ENCODE measurements at places on chromosomes 5 and 9.

DNA sequence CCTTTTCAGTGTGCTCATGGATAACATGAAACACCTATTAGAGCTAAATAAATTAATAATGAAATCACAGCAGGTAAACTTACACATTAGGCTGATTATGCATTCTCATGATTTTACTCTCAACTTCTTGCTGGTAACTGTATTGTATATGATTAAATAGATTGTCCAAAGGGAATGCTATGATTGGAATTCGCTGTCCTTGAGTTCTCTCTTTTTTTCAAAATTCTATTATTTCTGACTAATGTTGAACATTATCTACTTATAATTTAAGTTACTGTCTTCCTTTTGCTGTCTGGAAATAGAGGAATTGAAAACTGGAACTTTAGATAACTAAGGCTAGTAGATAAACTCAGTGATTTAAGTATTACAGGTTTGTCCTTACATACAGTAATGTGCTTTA is 13.1 kb downstream of the CENPH start:
- no peak for DNase-seq

DNA sequence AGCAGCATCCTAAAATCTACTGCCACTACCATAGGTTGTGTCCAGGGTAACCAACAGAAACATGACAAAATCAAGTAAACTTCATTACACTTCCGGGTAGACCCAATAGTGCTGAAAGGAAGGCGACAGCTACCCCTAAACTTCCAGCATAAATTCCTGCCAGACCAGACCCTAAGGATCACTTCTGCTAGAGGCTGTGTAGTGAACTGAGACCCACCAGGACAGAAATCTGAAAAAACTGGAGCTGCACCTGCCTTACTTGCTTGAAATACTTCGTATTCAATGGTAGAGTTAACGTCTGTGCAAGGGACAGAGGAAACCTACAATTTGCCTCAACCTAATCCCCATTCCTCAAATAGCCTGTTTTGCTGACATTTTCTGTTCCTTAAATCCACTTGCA is 1.0 kb upstream of the SECISBP2 start:
- no peak for DNase-seq

DNA sequence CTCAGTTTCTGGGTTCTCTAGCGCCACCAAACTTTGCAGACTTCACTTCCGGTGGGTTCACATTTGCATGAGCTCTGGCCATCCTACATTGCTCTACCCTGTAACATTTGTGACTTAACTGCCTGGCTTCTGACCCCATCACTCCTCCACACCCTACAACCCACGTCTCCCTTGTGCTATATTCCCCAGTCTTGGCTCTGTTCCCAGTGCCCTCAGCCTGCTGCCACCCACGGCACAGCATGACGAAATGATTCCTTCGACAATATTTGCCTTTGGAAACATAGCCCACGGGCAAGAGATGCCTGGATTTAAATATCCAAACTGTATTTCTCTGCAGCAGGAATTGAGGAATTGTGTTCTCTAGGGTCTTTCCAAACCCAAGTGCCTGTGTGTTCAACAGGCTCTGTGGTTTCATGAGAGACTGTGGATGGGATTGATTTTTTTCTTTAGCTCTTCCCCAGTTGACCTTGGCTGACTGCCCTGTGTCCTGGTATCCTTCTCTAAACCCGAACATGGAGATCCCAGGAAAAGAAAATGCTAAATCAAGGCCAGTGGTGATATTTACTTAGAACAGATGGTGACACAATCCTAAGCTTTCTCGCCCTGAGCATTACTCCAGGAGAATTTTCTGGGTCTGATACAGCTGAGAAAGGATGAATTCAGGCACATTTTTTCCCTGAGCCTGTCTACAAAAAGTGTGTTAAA is 44.4 kb upstream of the GRIA1 start:
- DNase-seq, result no peak

- no peak for DNase-seq
Measured at GRCh38 chr5:131305906-131306305, 42.1 kb downstream of the CDC42SE2 start.

- DNase-seq, result no peak
Measured at GRCh38 chr9:85332487-85332886, 409.3 kb downstream of the AGTPBP1 start.

DNA sequence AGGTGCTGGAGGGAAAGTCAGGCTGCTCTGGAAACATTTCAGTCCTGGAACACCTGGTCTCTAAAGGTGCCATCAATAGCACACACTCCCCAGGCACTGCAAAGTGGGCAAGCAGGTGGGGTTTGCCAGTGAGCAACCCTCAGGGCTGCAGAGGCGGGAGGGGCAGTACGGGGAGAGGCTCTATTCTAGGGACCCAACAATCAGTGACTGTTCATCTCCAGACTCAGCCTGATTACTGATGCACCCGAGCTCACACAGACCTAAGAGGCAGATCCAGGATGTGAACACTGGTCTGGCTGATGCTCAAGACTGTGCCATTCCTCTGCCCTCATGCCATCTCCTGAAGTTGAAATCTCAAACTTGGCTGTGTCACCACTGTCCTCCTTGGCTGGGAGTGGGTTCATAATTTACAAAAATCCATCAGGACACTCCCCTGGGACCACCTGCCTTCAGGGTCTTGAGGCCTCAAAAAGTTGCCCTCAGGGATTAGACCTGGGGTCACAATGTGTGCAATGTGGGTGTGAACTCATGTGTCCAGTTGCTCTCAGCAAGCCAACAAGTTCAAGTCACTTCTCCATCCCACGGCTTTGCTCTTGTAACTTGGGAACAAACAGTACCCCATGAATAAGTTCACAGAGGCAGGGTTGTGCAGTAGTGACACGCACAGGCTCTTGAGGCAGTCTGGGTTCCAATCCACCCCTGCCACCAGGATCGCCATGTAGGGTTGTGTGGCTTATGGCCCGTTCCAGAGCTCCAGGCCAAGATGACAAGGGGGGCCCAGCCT is 19.9 kb upstream of the KCNMB1 start:
- no peak for DNase-seq

DNA sequence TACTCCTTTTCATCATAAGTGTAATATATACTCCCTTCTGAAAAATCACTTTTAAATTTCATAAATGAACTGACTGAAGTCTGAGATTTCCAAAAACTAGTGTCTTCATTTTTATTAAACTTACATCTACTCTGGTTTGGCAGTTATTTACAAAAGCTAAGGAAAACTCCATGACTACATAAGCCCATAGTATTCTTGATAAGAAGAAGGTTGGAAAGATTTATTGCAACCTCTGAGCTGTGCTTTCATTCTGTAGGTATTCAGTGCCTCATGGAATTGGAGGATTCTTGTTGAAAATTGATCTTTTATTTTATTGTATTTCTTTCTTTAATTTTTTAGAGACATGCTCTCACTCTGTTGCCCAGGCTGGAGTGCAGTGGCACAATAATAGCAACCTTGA is 41.7 kb downstream of the GNAQ start:
- DNase-seq, result no peak

GRCh38 chr5:9122528-9122927 is 423.3 kb downstream of the SEMA5A start:
- no peak for DNase-seq

DNA sequence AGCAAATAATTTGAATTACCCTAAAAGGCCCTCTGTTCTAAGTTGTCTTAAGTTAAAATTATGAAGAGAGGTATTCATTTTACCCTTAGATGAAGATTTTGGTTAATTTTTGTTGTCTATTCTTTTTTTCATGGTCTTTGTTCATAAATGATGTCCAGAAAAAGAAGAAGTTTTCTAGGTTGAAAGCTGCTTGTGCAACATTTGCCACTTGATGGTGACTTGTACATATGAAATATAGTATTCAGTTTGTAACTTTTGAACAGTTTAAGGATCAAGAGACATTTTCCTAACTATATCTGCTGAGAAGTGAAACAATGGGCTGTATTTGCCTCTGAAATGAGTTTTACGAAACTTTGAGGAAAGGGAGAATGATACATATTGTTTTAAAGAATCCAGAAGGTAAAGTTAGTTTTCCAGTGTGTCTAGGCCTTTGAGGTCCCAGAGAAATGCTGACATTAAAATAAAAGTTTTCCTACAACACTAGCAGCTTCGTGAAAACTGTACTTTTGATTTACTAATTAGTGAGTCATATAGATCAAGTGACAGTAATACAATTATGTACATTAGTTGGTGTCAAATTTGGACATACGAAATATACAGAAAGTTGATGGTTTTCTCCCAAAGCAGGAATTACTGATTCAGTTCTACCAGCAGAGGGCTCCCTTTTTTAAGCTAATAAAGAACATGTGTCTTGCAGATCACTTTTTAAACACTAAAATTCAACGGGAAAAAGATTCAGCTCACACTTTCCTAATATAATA is 70.5 kb downstream of the PIK3R1 start:
- peak; percentile 73 for DNase-seq

DNA sequence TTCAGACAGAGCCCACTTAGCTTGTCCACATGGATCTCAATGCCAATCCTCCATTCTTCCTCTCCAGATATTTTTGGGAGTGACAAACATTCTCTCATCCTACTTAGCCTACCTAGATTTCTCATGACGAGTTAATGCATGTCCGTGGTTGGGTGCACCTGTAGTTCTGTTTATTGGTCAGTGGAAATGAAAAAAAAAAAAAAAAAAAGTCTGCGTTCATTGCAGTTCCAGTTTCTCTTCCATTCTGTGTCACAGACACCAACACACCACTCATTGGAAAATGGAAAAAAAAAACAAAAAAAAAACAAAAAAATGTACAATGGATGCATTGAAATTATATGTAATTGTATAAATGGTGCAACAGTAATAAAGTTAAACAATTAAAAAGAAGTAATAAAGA is 59.0 kb downstream of the BASP1 start:
- DNase-seq, result no peak

DNA sequence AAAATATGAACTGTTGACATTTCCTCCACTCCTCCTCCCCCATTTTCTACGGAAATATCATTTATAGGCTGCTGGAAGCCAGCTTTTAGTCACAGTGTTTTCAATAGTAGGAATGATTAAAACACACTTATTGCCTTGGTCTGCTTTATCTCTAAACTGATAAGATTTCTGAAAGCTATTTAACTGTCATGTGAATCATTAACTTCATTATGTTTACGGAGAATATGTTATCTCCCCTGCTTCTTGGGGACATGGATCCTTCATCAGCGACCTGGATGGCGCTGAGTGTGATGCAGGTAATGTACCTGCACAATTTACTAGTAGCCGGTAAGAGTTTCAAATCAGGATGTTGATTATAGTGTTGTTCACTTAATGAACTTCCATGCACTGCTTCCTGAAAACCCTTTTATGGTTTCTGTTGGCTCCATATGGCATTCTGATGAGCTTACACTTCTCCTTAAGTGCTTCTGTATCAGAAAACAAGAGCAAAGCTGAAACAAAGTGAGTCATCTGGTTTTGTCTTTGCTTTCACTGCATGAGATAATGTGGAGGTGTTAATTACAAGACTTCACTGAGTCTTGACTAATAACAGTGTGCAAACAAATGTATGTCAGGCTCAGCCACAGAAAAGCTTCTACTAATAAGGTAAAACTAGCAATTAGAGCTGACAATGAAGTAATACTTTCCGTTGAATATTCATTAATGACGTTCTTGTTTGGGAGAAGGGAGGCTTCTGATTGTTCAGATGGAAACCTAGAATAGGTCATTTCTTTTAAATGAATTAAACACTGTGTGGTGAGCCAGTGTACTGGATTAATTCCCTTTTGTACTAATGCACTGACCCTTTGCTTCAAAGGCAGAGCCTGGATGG is 162.4 kb upstream of the ZNF608 start:
- DNase-seq, result peak; percentile 38

- no peak for DNase-seq
Measured at GRCh38 chr9:123739387-123739786, 190.5 kb downstream of the DENND1A start.

DNA sequence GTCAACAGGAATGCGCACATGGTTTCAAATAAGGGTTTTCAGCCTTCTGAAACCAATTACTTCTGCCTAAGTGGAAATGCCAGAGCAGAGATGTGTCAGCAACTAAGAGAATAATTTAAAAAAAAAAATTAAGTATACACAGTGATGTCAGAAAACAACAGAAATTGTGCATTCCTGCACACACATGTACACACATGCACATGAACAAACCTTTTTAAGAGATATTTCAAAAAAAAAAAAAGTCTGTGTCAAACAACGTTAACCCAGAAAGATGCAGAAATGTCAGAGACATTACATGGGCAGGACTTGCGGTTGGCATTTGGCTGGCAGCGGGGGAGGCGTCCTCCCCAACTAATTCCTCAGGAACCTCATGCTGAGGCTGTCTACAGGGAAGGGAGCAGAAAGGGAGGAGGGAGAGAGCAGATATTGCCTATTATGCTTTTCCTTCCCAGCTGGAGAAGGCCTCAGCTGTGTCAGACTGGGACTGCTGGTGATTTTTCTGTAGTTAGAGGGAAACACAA is 536.9 kb upstream of the WWC1 start:
- DNase-seq, result no peak

DNA sequence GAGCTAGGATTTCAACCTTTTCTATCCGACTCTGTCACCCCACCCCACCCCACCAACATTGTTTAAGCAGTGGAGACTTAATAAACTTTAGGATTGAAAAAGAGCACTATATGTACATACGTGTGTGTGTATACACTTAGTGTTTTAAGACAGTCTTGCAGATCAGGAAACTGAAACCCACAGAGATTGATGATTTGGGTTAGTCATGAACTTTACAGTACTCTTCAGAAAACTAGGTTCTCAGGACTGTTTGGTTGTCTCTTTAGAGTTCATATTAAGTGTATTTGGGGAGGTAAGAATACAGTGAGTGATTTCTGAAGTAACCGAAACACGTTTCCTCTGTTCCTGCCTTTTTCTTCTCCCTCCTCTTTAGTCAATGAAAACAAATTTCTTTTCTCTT is 1043.1 kb downstream of the TLE1 start:
- no peak for DNase-seq

DNA sequence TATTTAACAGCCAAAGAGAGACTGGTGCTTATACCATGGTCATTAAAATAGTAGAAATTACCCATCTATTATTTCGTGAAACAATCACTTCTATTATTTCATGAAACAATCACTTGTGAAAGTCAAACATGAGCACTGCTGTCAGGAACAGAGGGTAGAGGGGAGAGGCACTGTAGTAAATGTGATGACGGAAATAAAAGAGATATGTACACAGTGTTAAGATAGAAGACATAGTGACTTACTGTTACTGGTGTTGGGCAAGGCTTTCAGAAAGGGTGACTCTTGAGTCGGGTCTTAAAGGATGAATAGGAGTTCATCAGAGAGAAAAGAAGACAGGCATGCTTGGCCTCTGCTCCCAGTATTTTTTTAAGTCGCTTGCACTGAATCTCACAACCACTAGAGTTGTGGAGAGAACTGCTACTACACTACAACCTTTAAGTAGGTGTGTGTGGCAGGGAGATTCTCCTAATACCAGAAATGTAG is 162.6 kb upstream of the GNA14 start:
- DNase-seq, result no peak

Data from activated CD4-positive, alpha-beta T cell treated with anti-CD3 and anti-CD28 coated beads, Interleukin-10, Interleukin-2, amounts not matched to agents 100 ng/mL and 50 ng/mL, durations not matched to agents 16 hours and 8 hours (primary cell).